ENCODE measurements at places on chromosomes 5 and 9.

- no peak for DNase-seq
These were observed 18.1 kb upstream of the ZBTB34 start for GRCh38 chr9:126842220-126842842.

DNA sequence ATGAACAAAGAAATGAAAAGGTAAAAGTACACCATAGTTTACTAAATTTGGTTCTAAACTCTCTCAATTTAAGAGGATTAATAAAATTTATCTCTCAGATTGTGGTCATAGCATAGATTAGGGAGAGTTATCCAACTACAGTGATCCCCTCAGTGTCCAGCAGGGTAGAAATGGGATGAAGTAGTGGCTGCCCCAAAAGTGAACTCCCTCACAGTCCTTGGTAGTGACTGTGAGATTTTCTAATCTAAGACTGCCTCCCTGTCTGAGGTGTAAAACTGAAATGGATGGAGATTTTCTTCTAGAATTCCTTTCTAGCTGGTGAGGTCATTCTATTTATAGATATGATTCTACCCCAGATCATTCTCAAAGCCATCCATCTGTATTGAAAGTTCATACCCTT is 455.5 kb downstream of the ACTL7B start:
- no peak for DNase-seq

DNA sequence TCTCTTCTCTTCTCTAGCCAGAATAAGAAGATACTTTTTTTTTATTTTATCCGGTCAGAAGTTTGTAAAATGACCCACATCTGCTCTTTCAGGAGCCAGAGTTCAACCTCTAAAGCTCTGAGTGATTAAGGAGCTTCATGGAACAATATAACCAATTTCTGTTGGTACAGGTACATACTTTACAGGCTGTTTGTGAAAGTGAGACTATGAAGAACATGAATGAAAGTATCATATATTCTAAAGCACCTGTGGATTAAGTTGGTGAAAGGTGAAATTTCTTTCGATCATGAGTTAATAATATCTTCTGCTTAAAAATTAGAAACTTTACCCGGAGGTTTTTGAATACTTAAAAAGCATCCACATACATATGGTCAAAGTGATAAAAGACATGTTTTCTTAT is 65.2 kb downstream of the DMRT2 start:
- no peak for DNase-seq

DNA sequence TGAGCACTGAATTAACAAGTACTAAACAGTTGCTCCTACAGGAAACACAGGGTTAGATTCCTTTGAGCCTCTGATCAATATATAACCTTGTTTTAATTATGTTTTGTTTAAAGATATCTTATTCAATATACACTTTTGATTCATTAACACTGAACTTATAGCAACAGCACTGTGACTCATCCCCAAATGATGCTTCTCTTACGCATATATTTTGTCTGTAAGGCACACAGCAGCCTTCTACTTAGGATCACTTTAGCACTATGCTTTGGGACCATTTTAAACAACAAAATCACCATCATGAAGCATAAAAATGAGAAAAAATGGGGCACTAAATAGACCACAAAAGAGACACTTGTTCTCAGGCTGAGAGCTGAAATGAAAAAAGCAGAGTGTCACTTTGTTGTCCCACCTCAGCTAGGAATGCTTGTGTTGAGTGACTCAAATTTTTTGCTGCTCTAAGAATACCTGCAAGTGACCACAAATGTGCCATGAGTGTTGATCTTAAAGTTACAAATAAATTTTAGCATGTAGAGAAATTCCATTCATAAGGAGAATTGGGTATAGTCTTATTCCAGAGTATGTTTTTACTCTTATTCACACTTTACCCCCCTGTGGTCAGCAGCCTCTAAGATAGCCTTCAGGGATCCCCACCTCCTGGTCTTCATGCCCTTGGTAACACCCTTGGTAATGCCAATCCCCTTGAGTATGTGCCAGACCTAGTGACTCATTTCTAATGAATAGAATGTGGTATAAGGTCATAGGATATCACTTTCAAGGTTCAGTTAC is 252.7 kb upstream of the IL12B start:
- no peak for DNase-seq

GRCh38 chr9:98381311-98382103 is 126.1 kb upstream of the TBC1D2 start:
- DNase-seq = no peak

DNA sequence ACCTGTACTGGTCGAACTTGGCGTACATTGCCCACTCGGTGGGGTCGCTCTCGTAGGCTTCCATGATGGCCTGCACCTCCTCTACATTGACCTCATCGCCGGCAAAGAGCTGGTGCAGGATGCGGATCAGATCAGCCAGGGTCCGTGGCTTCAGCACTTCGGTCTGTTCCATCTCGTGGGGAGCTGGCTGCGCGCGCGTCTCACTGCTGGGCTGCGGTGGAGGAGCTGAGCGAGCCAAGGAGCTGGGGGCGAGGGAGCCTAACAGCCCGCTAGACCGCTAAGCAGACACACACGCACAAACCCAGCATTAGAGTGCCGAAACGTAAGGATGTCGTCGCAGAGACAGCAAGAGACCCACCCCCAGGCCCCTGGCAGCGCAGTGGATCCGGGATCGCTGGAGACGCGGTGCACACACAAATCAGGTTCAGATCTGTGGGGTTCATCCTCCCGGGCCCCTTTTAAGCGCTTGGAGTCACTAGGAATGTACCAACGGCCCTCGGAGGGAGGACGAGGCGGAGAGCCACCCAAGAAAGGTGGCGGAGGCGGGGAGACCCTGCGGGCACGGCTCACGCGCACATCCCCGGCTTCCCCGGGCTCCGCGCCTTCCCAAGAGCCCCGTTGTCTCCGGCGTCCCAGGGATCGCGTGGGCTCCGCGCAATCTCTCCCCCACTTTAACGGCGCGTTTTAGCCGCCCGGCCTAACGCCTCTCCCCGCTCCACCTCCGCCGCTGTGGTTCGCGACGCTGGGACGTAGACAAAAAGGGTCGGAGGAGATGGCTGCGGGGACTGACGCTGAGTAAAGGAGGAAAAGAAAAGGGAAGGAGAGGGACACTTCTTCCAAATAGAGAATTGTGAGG is at the start of gene CDO1:
TSS of gene CDO1 (minus strand) at position 434 of the 856 bp plus-strand sequence. CDS start at position 172, 262 bp downstream.
- peak; percentile 22 for DNase-seq

DNA sequence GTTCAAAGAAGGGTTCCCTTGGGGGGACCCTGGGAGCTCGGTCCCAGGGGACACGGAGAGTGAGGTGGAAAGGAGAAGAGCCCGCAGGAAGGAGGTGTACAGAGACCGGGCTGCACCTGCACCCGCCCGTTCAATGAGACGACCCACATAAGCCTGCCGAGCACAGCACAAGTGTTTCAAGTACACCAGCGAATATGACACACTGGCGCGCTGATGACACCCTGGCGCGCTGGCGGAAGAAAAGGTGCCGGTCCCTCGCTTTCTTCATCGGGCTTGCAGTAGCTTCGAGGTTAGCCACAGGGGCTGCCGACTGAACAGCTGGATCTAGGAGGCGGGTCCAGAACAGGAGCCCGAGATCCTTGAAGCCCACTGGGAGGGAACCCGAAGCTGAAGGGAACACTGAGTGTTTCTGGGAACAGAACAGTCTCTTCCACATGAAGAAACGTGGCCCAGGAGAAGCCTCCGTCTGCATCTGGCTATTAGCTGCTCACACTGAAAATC is 1.4 kb downstream of the TBC1D9B start:
- DNase-seq = no peak

DNA sequence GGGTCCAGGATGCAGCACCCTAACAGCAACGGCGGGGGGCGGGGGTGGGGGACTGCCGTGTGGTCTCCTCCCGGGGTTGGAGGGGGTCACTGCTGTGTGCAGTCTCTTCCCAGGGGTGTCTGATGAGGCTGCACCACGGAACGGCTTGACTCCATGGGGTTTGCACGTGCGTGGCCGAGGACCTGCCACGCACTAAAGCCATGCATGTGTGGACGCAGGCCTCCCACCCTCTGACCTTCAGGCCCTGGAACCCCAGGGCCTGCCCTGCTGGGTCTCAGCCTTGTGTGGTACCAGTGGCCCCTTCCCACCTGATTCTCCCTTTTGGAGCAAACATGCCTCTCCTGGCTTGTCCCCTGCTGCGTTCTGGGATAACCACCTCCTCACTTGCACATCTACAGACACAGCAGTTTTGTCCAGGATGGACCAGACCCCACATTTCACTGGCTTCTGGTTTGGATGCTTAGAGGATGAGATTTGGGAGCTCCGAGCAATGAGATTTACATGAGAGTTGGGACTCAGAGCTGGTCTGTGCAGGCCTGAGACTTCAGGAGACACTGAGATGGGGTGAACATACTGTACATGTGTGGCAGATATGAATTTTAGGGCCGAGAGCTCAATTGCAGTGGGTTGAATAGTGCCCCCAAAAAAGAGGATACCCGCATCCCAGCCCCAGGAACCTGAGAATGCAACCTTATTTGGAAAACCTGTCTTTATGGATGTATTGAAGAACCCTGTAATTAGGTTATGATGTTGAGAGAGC is 45.8 kb downstream of the SLC12A7 start:
- DNase-seq = no peak

DNA sequence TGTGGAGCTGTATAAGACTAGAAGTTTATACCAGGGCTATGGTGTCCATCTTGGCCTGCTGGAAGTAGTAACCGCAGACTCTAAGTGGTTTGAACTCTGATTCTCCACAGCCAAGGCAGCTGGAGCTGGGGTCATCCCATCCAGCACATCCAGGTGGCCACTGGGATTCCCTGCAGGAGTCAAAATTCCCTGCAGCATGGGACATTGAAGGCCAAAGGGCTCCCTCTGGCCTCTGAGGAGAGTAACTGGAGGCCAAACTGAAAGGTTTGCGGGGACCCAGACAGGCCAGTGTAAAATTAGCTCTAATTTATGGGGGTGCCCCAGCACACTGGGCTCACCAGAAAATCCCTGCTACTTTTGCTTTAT is 12.2 kb upstream of the PRXL2C start:
- DNase-seq = no peak

- no peak for DNase-seq
These were observed 55.5 kb downstream of the NNT start for GRCh38 chr5:43658509-43658908.

- no peak for DNase-seq
These were observed 24.0 kb upstream of the C5orf63 start for GRCh38 chr5:127097278-127097677.

DNA sequence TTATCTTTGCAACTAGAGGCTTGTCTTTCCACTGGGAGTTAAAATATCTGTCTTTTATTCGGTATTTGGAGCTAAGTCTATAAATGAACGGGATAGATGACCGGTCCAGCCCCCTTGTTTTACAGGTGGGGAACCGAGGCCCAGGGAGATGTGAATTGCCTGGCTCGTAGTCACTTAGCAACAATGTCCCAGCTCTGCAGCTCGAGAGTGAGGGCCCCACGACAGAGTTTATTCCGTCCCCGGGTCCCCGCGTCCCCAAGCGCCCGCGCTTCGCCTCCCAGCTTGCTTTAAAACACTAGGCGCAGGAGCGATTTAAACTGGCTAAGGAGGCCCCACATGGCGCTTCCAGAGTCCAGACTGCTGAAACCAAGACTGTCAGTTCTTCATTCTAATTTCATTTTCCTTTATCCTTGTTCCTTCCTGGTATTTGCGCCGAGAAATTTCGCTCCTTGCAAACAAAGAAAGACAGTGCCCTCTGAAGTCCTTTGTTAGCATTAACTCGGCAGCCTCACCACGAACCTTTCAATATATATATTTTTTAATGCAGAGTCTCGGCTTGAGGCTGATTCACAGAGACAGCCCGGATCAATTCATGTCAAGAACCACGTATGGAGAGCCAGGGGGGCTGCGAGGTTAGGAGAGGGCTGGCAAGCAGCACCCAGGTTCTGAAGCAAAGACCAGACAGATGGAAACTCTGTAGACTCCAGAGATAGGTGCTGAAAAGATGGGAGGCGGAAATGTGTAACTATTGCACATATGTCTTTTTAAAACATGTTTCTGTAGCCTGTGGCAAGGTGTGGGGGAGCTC is 1.4 kb upstream of the ENC1 start:
- peak; percentile 56 for DNase-seq

- no peak for DNase-seq
These were observed 35.0 kb upstream of the SEMA4D start for GRCh38 chr9:89532944-89533343.

- DNase-seq = no peak
These were observed 13.5 kb downstream of the TMC1 start for GRCh38 chr9:72534931-72535330.

- DNase-seq = no peak
These were observed 286.7 kb downstream of the TLE4 start for GRCh38 chr9:79858508-79858907.

DNA sequence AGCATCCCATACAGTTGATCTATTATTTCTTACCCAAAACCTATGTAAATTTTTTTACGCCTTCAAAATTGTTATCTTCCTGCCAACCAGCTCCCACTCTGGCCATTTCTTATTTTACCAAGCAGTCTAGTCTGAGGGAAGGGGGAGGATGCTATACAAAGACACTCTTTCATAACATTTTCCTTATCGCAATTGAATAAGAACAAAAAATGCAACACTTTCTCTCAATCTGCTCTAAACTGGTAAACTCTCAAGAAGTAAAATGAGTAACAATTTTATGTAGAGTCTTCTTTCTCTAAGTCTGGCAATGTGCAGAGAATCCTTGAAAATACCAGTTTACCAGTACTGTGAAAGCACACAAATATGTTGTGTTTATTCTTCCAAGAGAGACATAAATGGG is 1216.3 kb downstream of the PTPRD start:
- no peak for DNase-seq

- no peak for DNase-seq
These were observed 30.9 kb downstream of the CDO1 start for GRCh38 chr5:115785381-115786065.

GRCh38 chr5:128774605-128775004 is 190.7 kb upstream of the SLC27A6 start:
- DNase-seq = no peak

DNA sequence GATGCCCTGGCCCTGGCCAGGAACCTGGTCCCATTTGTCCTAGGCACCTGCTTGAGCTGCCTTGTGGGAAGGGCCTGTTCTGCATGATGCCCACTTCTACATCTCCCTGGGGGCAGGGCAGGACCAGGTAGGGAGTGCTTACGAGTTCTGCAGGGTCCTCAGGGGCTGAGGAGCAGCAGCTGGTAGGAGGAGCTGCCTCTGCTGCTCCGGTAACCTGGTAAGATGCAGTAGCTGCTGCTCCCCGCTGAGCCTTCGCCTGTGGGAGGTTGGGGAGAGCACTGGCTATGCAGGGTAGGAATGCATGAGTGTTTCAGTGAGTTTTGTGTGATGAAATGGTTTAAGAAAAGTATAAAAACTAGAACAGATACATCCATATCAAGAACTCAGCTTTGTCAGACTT is 13.6 kb downstream of the LRRC8A start:
- no peak for DNase-seq
